Activated CD4-positive, alpha-beta T cell treated with anti-CD3 and anti-CD28 coated beads, Interleukin-2, amount 50 U/mL, for 16 hours (primary cell): ENCODE measurements at places on chromosomes 2 and 18.

DNA sequence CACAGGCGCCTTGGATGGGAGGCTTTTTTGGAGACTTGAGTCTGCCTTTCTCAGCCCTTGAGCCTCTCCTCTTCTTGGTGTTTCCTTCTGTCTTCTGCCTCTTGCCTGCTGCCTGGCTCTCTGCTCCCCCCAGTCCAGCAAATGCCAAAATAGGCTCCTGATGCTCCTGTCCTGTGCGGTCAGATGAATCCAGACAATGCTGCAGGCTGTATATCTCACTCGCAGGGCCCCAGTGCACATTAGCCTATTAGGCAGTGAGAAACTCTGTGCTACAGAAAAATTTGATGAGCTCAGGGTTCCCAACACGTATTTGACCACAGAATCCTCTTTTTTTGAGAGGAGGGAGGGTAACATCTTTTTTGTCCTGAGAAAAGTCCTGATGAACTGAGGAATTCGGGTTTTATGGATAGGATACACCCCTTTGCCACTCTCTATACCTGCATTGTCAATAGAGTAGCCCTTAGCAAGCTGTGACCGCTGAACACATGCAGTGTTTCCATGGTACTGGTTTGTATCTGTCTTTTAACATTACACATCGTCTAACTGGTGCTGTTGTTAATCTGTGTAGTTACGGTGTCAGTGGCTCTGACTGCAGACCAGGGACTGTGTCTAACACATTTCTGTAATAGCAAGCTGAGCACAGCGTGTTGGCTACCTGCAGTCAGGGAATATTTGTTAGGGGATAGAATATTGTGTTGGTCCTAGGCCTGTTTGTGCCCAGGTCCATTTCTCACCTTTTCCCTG is 50.8 kb downstream of the FAM228A start:
- DNase-seq = no peak

DNA sequence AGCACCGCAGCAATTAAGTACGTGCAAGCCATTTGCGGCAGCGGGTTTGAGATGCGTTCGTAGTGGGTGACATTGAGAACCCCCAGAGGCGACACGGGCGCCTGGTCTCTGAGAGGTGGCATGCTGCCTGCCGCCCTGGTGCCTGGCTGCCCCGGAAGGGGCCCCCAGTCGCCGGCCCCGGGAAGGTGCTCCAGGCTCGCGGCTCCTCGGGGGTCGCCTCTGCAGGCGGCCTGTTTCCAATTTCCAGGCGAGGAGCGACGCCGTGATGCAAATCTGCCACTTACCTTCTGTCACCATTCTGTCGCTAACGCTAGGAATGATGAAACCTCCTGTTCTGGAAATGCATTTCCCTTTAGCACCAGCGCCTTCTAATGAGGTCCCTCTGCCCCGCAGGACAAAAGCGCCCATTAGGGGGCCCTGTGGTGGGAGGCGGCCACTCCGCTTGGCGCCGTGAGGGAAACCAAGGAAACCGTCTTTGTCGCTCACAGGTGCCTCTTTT is 13.0 kb downstream of the KIF5C start:
- DNase-seq = no peak

- no peak for DNase-seq
These were observed 665.5 kb upstream of the CNTNAP5 start for GRCh38 chr2:123359636-123360035.

- no peak for DNase-seq
These were observed 36.1 kb upstream of the NDUFV2 start for GRCh38 chr18:9066358-9066757.

- peak; percentile 74 for DNase-seq
These were observed at the start of gene KIF3C for GRCh38 chr2:25982273-25982967. TSS of gene KIF3C (minus strand) at chr2:25982497. CDS start at chr2:25981917, 580 bp downstream.

GRCh38 chr18:63005306-63005705 is 290.0 kb downstream of the PHLPP1 start:
- no peak for DNase-seq

- DNase-seq = no peak
These were observed 20.7 kb downstream of the FZD5 start for GRCh38 chr2:207748993-207749392.

GRCh38 chr18:30288662-30289414 is 753.7 kb downstream of the DSC3 start:
- no peak for DNase-seq

- DNase-seq = no peak
These were observed 75.5 kb downstream of the GULP1 start for GRCh38 chr2:188367164-188367563.

DNA sequence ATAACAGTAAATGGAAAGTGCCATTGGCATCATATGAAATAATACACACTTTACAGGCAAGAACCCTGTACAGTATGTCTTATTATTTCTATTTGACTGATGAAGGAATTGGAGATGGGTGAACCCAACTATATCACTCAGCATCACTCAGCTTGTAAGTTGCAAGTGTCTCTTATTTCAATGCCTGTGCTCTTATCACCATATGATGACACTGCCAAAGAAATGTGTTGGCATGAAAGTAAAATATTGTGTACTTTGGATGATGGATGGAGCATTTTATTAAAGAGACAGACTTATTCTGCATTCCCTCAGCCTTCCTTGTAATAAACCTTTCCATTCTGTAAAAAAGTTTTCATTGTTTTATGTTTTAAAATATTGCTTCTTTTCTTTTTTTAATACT is 927.5 kb upstream of the VRK2 start:
- no peak for DNase-seq

- DNase-seq = no peak
These were observed 32.9 kb upstream of the ALK start for GRCh38 chr2:29954316-29954715.

DNA sequence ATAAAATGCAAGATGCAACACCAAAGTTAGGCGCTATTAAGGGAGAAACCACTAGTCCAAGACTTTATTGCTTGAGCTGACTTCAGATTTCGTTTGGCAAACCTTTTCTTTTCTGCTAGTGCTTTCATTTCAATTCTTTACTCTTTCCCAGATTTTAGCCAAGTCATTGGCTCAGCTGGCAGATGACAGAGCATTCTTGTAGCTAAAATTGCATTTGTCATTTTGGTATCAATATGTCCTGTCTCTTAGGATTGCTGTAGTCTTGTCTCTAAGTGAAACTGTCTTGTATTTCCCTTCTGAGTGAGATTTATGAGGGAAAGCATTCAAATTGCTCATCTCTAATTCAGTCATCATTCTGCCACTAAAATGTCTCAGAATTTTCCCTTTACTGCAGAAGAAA is 335.1 kb downstream of the METTL4 start:
- no peak for DNase-seq

DNA sequence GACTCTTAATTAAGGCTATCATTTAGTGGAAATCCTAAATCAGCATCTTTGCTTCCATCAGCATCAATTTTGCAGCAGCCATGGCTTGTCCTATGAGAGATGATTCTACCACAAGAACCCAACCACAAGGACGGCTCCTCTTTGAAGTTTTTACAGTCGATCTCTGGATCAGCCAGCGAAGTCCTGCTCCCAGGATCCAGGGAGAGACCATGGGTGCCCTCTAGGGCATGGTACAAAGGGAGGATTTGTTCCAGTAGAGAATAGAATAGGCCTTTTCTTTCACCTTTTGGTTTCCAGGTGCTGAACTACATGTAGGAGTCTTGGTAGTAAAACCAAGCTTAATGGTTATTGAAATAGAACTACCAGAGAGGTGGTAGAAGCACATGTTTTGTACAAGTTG is 52.7 kb downstream of the TMEM200C start:
- DNase-seq = no peak

- DNase-seq = no peak
These were observed 124.9 kb upstream of the ZNF236 start for GRCh38 chr18:76697441-76697901.
